ENCODE measurements at places on chromosomes 5 and 9.

GRCh38 chr9:11758016-11758415 lies 935.2 kb upstream of the TYRP1 start:
- no peak for DNase-seq

- no peak for DNase-seq
Measured at GRCh38 chr9:114834386-114834785, 28.5 kb upstream of the TNFSF15 start.

DNA sequence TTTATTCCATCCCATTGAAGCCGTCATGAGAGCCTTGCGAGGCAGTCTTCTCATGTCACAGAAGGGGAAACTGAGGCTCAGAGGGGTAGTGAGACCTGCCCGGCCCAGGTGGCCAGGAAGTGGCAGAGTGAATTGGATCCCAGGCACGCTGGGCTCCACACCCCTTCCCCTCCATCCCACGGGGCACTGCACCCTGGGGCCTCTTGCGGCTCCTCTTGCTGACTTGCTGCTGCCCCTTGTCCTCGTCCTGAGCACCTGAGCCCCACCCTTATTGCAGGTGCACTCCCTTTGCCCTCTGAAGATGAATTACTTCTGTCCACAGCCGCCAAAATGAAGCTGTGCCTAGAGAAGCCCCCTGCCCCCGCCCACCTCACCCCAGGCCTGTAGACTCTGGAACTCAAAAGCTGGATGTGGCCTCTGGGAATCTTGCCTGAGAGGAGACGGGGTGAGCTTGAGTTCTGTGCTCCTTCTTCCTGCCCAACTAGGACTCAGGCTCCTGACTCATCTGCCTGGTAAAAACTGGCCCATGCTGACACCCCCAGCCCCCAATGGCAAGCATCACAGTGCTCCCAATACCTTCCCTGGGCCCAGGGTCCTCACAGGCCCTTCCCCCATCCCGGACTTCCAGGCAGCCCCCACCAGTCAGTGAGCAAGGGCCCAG lies 6.4 kb downstream of the NEURL1B start:
- no peak for DNase-seq

DNA sequence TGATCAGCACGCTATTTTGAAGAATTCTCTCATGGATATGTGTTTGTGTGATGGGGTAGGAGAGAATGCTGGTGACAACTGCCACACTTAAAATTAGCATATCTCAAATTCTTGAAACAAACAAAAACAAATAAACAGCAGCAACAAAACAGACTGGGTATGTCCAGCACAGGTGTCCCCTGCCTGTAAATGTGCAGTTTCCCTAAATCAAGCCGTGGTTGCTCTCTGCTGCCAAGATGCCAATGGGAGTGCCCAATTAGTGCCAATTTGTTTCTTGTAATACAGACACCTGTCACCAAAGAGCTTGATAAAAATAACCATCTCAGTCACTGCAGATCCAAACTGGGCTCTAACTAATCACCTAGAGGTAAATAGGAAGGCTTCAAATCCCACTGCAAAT lies 144.2 kb upstream of the SMARCA2 start:
- DNase-seq, result no peak

DNA sequence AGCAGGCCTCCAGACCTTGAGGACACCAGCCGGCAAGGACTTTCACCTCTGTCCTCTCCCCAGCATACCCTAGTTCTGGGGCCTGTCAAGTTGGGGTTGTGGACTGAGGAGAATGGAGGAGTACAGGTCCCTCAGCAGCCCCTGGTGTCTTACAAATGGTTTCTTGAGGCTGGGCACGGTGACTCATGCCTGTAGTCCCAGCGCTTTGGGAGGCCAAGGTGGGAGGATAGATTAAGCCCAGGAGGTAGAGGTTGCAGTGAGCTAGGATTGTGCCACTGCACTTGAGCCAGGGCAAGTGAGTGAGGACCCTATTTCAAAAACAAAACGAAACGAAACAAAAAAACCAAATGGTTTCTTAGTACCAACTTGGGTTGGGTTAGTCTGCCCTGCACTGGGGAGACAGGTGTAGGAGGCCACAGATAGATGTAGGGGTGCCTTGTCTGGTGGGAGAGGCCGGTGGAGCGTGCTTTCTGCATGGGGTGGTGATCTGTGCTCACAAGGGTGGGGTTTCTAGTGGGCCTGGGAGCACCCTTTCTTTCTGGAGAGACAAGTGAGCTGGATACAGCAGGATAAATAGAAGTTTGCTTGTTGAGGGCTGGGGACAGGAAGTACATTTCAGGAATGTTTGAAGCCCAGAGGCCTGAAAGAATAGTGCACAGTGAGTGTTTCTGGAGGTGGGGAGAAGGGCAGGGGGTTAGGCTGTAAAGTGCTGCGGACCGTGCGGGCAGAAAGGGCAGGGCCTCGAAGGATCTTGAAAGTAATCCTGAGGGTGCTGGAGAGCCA lies 37.7 kb upstream of the PSD2 start:
- no peak for DNase-seq

- DNase-seq, result no peak
Measured at GRCh38 chr5:3300726-3301125, 294.9 kb upstream of the IRX1 start.

DNA sequence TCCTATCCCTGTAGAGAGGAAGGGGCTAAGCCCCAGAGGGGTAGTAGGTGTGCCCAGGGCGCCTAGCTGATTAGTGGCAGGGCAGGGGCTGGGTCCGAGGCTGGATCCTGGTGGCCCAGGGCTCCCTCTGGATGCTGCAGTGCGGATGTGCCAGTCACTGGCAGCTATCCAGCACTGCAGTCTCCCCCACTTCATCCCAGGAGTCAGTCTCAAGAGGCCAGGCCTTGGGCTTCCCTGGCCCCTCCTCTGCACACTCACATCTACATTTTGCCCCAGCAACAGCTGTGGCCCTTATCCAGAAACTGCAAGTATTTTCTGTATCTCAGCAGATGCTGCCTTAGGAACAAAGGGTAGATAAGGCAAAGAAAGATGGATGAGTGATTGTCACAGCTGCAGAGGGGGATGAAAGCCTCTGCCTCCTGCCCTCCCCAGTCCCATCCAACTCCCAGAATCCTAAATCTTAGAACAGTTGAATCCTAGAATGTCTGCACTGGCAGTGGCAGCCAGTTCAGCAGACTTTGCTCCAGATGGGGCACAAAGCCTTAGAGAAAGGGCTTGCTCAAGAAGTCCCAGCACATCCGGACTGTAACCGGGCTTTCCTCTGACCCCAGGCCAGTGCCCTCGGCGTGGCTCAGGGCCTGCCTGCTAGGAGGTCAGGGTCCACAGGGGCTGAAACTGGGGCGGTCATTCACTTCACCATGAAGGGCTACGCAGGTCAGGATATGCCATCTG lies 1.6 kb downstream of the ANXA6 start:
- DNase-seq, result no peak

- no peak for DNase-seq
Measured at GRCh38 chr9:123365287-123365880, 9.4 kb downstream of the CRB2 start.

- DNase-seq, result peak; percentile 75
Measured at GRCh38 chr9:131585375-131585774, 40.1 kb downstream of the PRRT1B start.

DNA sequence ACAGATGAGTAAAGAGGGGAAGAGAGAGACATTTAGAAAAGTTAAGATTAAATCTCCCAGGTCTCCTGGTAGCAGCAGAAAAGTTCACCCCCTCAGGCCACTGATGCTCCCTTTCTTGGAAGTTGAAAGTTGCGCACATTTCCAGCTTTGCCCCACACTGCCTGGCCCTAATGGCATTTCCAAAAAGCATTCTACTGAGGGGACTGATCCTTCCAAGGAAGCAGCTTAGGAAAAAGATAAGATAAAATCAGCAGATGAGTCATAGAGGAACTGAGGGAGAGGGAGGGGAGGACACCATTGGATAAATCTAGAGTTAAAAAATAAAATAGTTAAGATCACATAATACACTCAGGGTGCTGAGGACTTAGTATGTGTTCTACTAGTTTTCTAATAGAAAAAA lies 67.6 kb upstream of the SLC12A2 start:
- DNase-seq, result no peak

GRCh38 chr9:91182429-91183225 lies 179.1 kb downstream of the AUH start:
- DNase-seq, result peak; percentile 42

GRCh38 chr9:133225171-133226011 lies 16.3 kb upstream of the OBP2B start:
- DNase-seq, result no peak

- no peak for DNase-seq
Measured at GRCh38 chr5:144971108-144971850, 800.6 kb downstream of the KCTD16 start.

- no peak for DNase-seq
Measured at GRCh38 chr5:158223054-158223600, 364.2 kb upstream of the CLINT1 start.

DNA sequence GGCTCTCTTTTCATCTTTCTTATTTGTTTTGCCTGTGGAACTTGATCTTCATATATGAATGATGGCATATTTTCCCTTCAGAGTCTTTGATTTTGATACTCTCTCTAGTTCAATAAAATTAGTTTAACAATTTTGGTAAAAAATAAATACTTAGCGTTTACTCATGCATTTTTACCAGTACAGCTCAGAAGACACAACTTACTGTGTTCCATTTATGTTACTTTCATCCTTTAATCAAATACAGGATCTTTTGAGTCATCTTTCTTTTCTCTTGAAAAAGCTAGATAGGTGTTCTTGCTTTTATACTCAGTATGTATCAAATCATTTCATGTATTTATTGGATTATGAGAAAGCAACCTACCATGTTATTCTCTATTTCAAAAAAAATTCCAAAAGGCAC lies 47.1 kb upstream of the RICTOR start:
- DNase-seq, result no peak

- peak; percentile 72 for DNase-seq
Measured at GRCh38 chr9:75088646-75089372, 495 bp downstream of the OSTF1 start.

GRCh38 chr9:1048811-1049210 lies 1.3 kb upstream of the DMRT2 start:
- no peak for DNase-seq

DNA sequence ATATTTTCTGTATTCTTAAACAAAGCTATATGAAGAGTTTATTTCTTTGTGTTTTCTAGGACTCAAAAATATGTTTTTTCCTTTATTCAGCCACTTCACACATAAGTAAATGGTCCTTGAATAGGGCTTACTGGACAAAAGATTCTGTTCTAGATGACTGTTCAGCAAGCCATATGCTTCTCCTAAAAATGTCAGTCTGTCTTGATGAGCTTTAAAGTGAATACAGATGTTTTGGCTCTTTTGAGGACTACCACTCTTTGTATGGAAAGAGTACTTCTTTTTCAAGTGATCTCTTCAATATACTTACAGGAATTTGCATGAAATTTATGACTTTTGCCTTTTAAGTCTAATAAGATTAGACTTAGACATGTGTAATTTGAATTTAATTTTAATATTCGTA lies 8.4 kb downstream of the NDUFS4 start:
- no peak for DNase-seq

- no peak for DNase-seq
Measured at GRCh38 chr9:78896479-78896878, 599.6 kb downstream of the PSAT1 start.

DNA sequence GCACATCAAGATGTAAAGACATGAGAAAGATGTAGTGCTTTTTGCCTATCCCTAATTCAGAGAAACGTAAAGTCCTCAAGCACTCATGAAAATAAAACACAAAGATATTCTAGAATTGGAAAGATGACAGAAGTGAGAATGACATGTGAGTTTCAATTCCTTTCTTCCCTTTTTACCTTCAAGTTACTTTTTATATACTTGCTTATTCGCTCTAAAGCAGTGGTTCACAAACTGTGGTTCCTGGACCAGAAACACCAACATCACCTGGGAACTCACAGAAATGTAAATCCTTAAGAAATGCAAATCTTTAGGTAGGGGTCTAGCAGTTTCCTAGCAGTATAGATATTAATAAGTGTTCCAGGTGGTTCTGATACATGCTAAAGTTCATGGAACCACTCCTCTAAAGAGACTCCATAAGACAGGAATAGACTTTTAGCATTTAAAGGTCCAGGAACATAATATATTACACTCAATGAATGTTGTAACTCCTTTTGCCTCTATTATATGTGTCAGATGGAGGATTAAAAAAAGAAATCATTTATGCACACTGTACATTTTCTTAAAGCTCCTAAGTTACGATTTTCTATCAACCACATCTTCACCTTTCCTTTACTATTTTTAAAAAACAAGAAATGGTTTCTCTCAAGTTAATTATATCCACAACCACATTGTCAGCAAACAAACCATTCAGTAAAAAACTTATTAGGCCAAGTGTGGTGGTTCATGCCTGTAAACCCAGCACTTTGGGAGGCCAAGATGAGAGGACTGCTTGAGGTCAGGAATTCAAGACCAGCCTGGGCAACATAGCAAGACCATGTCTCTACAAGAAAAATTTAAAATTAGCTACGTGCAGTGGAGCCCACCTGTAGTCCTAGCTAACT lies 39.9 kb downstream of the ERP44 start:
- no peak for DNase-seq

DNA sequence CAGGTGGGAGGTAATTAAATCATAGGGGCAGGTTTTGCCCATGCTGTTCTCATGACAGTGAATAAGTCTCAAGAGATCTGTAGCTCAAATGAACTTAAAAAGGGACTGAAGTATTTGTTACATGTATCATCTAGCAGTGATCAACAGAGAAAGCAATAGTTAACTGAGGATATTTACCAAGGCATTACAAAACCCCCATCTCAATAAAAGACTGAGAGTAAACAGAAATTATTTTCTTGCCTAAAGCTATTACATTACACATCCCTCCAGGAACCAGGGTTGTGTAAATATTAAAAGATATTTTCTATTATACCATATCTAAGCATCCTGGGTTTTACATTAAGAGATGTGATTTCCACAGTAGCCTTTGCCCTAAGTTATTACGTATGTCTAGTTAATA lies 169.9 kb downstream of the CTNND2 start:
- no peak for DNase-seq

GRCh38 chr9:114282926-114283325 lies 40.0 kb upstream of the ORM1 start:
- peak; percentile 28 for DNase-seq

DNA sequence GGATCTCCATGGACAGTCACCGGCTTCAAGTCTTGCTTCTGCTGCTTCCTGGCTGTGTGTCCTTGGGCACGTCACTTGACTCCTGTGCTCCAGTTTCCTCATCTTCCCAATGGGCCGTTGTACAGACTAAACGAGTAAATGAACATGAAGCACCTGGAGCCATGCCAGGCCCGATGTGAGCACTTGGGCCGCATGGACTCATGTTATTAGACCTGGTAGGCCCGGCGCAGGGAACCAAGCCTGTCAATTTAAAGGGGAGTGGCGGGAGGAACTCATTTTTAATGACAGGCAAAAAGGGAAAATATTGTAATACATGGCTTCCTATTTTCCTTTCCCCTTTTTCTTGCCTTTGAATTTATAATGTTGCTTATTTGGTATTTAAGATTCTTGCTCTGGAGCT lies 47.5 kb downstream of the TENT4A start:
- peak; percentile 18 for DNase-seq

Measured in CD14-positive monocyte (primary cell).